T-cell (primary cell): ENCODE measurements at places on chromosomes 12 and 14.
A peak's percentile ranks its signal among the peaks of the same experiment; 100 is the strongest.

- no peak overlapping the region for H3K4me3 ChIP-seq
- no peaks in the 10 kb centered on the region for H3K4me1 ChIP-seq
- H3K27ac ChIP-seq: no peak overlapping the region
- DNase-seq: no peak
- H3K36me3 ChIP-seq: no peaks in the 10 kb centered on the region
These were observed 96.4 kb downstream of the NTN4 start for GRCh38 chr12:95694136-95694535.

DNA sequence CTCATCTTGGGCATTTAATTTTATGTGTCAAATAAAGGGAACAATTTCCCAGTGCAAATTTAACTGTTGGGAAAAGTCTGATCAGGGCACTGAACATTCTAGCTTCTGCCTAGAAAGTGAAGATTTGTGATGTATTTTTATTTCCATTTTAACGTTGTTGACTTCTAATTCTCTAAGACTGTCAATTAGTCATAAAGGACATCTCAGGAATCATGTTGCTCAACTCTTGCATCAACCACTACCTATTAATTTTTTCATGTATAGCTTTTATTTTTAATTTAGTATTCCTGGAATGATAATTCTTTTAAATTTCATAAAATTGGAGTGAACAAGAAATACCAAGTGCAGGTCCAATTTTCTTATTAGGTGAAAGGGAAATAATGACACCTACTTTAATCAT, 87.9 kb upstream of the METAP2 start:
- H3K4me1 ChIP-seq: no peaks in the 10 kb centered on the region
- no peaks in the 10 kb centered on the region for H3K27me3 ChIP-seq
- no peak overlapping the region for H3K4me3 ChIP-seq
- no peaks in the 10 kb centered on the region for H3K36me3 ChIP-seq

GRCh38 chr12:72274931-72275330, 2.8 kb downstream of the TRHDE start:
- H3K27ac ChIP-seq: no peak overlapping the region
- H3K27me3 ChIP-seq: peaks cover 28% of the 10 kb centered on the region
- H3K36me3 ChIP-seq: no peaks in the 10 kb centered on the region
- DNase-seq: no peak
- H3K4me1 ChIP-seq: no peaks in the 10 kb centered on the region
- H3K4me3 ChIP-seq: no peak overlapping the region

DNA sequence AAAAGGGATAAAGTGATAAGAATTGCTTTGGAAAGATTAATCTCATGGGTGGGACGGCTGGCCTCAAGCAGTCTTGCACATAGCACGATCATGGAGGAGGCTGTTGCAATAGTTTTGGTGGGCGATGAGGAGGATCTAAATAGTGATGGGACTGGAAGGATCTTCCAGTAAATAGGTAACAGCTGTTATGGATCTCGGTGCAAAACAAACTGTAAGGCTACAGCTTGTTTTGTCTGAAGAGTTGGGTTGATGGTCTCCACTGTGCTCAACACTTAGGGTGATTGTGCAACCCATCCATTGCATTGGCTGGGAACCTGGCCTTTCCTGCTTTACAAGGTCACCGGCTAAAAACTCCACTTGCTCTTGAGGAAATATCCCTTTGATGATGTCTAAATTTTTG, 21.0 kb downstream of the IGF1 start:
- H3K4me3 ChIP-seq: no peak overlapping the region
- no peaks in the 10 kb centered on the region for H3K27me3 ChIP-seq
- DNase-seq: no peak
- H3K36me3 ChIP-seq: no peaks in the 10 kb centered on the region

DNA sequence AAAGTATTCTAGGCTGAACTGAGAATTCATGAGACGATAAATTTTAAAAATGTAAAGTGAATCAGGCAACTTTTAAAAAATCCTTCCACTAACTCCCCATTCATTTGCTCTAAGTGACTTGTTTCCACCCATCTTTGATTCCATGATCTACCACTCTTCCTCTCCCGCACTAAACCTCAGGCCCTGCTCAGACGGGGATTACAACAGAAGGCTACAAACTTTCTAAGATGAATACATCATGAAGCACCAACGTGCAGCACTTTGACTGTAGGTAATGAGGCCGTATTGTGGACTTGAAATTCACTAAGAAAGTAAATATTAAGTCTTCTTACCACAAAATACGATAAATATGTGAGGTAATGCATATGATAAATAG, 30.0 kb downstream of the TMEM132D start:
- no peak overlapping the region for H3K27ac ChIP-seq
- H3K27me3 ChIP-seq: peaks cover 4% of the 10 kb centered on the region
- H3K36me3 ChIP-seq: no peaks in the 10 kb centered on the region
- DNase-seq: no peak

GRCh38 chr12:40999210-40999609, 188.9 kb upstream of the PDZRN4 start:
- no peaks in the 10 kb centered on the region for H3K27me3 ChIP-seq
- H3K4me1 ChIP-seq: no peaks in the 10 kb centered on the region
- no peak overlapping the region for H3K27ac ChIP-seq
- no peak for DNase-seq
- H3K36me3 ChIP-seq: no peaks in the 10 kb centered on the region

DNA sequence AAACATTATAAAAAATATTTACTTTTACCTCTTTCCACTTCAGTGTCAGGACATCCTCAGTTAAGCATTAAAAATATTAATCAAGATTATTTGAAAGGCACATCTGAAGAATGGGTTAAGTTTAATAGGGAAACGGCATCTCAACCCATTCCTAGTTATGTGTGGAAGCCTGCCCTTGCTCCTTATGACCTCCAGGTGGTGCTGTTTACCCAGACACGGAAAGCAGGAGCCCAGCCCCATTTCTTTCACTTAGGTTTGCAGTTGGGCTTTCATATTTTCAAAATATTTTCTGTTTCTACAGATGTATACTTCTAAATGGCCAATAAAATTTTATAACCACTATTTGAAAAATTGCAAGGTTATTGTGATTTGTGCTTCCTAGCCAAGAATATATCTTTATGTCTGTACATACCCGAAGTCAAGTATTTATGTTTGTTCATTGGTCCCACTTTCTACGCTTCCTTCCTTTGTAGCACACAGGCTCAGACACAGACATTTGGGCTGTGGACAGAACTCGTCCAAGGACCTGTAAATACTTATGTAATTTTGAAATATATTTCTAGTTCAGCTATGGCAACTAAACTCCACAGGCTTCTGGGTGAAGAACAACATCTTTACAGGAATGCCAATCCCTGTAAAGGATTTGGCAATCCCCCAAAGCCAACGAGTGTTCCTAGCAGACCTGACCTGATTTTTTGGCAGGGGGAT, 247.1 kb downstream of the AKAP6 start:
- H3K4me1 ChIP-seq: no peaks in the 10 kb centered on the region
- H3K27ac ChIP-seq: no peak overlapping the region
- peak; percentile 4 for DNase-seq
- no peaks in the 10 kb centered on the region for H3K27me3 ChIP-seq
- no peak overlapping the region for H3K4me3 ChIP-seq

GRCh38 chr14:101731187-101732080, 30.1 kb upstream of the PPP2R5C start:
- peaks cover 38% of the 10 kb centered on the region for H3K4me1 ChIP-seq
- H3K36me3 ChIP-seq: no peaks in the 10 kb centered on the region
- DNase-seq: peak; percentile 72
- H3K27me3 ChIP-seq: no peaks in the 10 kb centered on the region

DNA sequence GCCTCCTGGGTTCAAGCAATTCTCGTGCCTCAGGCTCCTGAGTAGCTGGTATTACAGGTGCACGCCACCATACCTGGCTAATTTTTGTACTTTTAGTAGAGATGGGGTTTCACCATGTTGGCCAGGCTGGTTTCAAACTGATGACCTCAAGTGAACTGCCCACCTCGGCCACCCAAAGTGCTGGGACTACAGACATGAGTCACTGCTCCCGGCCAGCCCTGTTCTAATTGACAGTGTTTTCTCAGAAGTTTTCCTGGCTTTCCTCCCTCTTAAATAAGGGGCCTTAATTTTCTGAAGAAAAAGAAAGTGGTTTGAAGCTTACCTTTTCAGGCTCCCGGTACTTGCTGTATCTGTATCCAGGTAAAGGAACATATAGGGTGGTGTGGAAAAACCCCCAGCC, 1.7 kb downstream of the HAL start:
- H3K4me3 ChIP-seq: no peak overlapping the region
- no peaks in the 10 kb centered on the region for H3K4me1 ChIP-seq
- DNase-seq: no peak

- H3K27ac ChIP-seq: no peak overlapping the region
- H3K27me3 ChIP-seq: no peaks in the 10 kb centered on the region
- no peaks in the 10 kb centered on the region for H3K4me1 ChIP-seq
- H3K36me3 ChIP-seq: no peaks in the 10 kb centered on the region
- no peak for DNase-seq
- H3K4me3 ChIP-seq: no peak overlapping the region
These were observed 217.5 kb upstream of the C14orf180 start for GRCh38 chr14:104361921-104362681.

DNA sequence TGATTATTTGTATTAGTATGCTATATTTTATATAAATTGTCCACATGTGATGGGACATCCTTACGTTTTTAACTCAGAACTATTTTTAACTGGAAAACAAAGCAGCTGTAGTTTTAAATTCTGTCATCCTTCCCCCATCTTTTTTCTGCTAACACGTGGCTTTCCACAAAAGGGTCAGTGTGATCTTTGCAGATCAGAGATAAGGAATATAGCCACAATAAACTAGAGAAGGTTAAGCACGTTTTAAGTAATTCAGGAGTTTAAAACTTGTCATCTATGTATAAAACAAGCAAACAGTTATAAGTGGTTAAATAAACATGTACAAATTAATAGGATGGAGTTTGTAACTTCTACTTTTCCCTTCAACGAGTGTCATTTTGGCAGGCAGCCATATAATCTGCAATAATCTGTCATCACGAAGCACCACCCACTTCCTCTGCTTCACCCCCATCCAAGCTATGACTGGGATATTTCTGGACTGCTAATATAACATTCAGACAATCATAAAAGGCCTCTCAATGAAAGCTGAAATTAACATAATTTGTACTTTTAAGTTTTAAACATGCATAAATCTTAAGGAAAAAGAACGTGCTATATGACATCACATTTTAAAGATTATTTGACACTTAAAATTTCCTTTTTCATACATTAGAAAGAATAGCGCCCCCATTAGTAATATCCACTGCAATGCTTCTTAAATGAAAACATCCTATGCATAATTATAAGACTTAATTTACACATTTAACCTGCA, 15.3 kb downstream of the TAOK3 start:
- H3K4me3 ChIP-seq: peak overlapping the region; percentile 6
- peaks cover 2% of the 10 kb centered on the region for H3K36me3 ChIP-seq

DNA sequence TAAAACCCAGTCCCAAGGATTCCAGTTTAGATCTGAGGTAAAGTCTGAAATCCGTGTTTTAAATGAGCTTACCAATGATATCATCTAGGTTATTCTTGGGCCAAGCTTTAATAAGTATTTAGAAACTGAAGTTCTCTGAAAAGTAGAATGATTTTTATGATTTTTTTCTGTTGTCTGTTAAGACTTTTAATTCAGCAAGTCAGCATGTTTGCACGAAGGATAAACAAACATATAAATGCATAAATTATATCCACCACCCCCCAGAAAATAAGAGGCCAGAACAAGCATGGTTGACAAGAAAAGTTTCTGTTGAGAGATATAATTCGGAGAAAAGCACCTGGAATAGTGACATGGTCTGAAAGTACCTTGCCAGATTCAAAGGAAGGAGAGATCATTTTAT, 655.7 kb downstream of the NOVA1 start:
- H3K36me3 ChIP-seq: no peaks in the 10 kb centered on the region
- no peaks in the 10 kb centered on the region for H3K27me3 ChIP-seq
- no peak overlapping the region for H3K4me3 ChIP-seq
- no peak for DNase-seq
- H3K27ac ChIP-seq: no peak overlapping the region

DNA sequence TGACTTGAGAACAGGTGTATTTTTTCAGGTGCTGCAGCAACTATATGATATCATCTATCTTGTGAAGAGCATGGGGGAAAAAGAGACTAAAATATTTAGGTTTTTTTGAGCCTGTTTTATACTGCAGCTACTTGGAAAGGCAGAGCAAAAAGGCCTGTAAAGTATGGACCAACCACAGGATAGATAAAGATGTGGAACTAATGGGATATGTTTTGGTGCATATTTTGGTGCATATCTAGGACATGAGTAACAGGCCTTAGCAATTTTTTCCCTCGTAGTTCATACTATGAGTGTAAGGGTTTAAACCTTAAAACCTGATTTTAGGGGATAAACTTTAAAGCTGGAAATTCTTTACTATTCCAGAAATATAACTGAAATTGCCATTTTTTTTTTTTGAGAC, 6.0 kb upstream of the GTSF1 start:
- H3K4me1 ChIP-seq: no peaks in the 10 kb centered on the region
- peaks cover 3% of the 10 kb centered on the region for H3K27me3 ChIP-seq
- H3K36me3 ChIP-seq: no peaks in the 10 kb centered on the region
- no peak for DNase-seq
- no peak overlapping the region for H3K4me3 ChIP-seq

DNA sequence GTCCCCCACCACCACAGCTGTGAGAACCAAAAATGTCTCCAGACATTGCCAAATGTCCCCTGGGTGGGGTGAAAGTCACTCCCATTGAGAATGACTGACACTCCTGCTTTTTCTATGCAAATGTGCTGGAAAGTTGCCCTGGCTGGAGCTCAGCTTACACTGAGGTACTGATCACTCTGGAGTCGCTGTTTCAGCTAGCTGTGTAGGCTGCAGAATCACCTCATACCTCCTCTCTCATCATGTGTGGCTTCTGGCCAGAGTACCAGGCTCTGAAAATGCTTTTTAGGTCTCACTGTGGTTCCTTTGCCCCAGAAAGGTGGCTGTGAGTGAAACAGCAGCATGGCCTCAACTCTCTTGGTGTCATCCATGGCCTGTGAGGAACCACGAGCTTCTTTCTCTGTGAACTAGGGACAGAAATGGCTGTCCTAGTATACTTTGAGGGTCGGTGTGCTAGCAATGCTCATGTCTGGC, 414.4 kb downstream of the DPF3 start:
- H3K4me3 ChIP-seq: no peak overlapping the region
- H3K4me1 ChIP-seq: peaks cover 32% of the 10 kb centered on the region
- H3K27ac ChIP-seq: no peak overlapping the region
- no peaks in the 10 kb centered on the region for H3K27me3 ChIP-seq

- H3K4me1 ChIP-seq: peaks cover 19% of the 10 kb centered on the region
- DNase-seq: no peak
- no peaks in the 10 kb centered on the region for H3K36me3 ChIP-seq
These were observed 881 bp downstream of the PYGL start for GRCh38 chr14:50943261-50943942.

DNA sequence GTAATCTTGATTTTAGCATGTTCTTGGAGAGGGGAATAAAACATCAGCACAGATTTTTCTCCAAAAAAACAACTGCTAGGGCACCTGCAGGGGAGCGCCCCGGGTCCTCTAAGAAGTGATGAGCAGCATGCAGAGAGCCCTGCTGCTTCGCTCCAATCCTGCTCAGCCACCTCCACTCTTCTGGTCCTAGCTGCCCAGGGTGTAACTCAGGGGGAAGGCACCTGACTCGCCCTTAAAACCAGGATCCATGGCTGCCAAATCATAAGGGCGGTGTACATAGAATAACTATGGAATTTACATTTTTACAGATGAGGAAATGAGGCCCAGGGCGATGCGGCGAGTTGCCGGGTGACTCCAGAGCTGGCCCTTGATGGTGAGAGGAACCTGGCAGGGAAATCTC, 204.7 kb downstream of the CALM1 start:
- H3K36me3 ChIP-seq: no peaks in the 10 kb centered on the region
- no peaks in the 10 kb centered on the region for H3K27me3 ChIP-seq
- no peak for DNase-seq

- no peaks in the 10 kb centered on the region for H3K27me3 ChIP-seq
- no peak overlapping the region for H3K27ac ChIP-seq
- DNase-seq: no peak
- no peak overlapping the region for H3K4me3 ChIP-seq
- H3K4me1 ChIP-seq: no peaks in the 10 kb centered on the region
These were observed 22.4 kb downstream of the MAGOHB start for GRCh38 chr12:10590966-10591365.
